Fibroblast of lung (primary cell): ENCODE measurements at places on chromosomes 2 and 18. TPM values are rescaled to one million over a fixed set of nuclear protein-coding genes. Genes with fewer than 3 reads are reported as not detected.

Gene EIF4E2
- total RNA-seq: 94.5 and 101 TPM in 2 replicates

Gene GREB1
- 0.51 and 2.0 TPM in 2 replicates for total RNA-seq

Gene GNAL
- total RNA-seq: 0.50 and 0.77 TPM in 2 replicates

Gene POLR1B
- 13.4 and 15.5 TPM in 2 replicates for total RNA-seq

Gene TMEM237
- 16.7 and 23.8 TPM in 2 replicates for total RNA-seq
